ENCODE measurements at places on chromosomes 12 and 14.

GRCh38 chr12:56948457-56948777 is 9.0 kb downstream of the RDH16 start:
- no peak for DNase-seq

DNA sequence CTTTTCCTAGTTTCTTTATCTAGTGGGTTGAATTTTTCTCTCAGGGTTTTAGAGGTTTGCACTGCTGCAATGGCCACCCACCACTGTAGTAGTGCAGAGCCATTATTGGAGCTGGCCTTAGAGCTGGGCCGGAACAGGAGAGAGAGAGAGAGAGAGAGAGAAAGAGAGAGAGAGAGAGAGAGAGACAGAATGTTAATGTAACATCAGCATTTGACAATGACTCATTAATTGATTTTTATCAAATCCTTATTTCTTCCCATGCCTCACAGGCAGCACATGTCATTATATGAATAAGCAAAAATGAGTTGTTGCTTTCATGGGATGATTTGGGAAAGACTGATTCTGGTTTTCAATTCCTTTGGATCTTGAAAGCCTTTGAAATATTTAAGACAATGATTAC is 76.3 kb upstream of the PPP4R3A start:
- DNase-seq = no peak

DNA sequence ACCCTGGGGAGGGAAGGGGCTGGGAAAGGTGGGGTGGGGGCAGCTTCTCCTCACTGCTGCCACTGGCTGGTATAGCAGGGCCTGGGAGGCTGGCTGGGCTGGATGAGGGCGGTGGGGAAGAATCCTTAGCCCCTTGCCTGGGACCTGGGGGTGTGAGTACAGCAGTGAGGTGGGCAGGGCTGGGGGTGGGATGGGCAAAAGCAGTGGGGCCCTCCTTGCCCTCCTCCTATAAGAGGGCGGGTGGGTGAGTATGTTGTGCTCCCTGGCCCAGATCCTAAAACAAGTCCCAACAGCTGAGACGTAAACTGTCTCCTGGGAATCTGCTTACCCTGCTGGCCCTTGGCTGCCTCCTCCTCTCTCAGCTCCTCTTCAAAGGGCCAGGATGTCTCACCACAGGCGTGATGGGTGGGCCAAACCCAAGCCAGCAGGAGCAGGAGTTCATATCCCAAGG is 2.2 kb downstream of the NCKAP5L start:
- no peak for DNase-seq

DNA sequence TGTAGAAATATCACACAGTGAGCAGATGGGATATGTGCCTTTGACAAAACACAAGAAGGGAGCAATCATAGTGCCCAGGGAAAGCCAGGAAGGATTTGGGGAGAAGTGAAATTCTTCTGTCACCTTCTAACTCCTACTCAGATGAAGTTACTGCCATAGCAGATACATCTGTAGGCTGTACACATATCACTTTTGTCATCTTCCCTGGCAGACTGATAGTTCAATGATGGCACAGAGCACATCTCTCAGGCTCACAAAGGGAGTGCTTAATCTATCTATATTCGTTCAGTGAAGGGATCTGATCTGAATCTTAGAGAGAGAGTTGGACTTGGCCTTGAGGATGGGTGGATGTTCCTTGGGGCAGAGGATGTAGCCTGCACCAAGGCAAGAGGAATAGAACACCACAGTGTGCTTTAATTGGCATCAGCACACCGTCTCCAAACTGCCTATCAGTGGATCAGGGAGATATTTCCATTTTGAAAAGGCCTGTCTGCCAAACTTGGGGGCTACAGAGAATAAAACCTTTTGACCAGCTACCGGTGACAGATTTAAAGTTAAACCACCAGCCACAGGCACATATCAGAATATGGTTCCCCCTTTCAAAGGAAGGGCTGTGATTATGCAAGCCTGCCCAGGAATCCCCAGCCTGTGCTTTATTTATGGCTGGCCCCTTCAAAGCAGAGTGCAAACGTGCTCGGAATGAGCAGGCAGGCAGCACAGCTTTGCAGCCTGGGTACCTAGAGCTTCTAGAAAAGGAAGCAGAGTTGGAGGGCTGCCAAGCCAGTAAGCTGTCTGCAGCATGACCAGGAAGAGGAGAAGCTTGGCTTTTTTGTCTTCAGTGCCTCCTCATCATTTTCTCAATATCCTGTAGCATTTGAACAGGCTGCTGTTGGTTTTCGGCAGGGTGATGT is 165.5 kb upstream of the DYRK2 start:
- peak; percentile 51 for DNase-seq

- peak; percentile 36 for DNase-seq
Observed at GRCh38 chr14:105363847-105364708, 34.3 kb upstream of the TEX22 start.

DNA sequence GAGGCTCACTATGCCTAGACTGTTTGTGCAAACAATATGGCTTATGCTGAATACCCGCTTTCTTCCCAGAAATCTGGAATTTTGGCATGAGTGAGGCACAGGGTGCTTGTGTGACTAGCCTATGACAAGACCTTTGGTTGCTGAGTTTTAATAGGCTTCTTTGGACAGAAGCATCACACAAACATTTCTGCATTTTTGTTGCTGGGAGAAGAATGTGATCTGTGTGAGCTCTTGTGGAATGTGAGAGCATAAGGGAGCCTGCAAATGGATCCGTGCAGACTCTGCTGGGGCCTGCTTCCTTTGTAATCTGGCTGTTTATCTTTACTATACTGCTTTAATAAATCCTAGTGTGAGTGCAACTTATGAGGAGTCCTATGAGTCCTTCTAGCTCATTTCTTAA is 83.0 kb upstream of the ZDHHC17 start:
- no peak for DNase-seq
